SJSA1 (cell line): ENCODE measurements at places on chromosomes 6 and 20. TPM values are rescaled to one million over a fixed set of nuclear protein-coding genes. Genes with fewer than 3 reads are reported as not detected.

Gene MACROD2
- not detected in 2 replicates for total RNA-seq

Gene NOX3
- total RNA-seq: not detected in 2 replicates

Gene PGC
- total RNA-seq: not detected in 2 replicates

Gene MAP1LC3A
- total RNA-seq: 54.1 and 64.5 TPM in 2 replicates

Gene FLOT1
- 200 and 254 TPM in 2 replicates for total RNA-seq

Gene SLC26A8
- total RNA-seq: not detected in 2 replicates

- DNase-seq: no peak
Measured at GRCh38 chr6:6823568-6824224, 235.2 kb downstream of the LY86 start.

- no peak for DNase-seq
Measured at GRCh38 chr20:37185686-37186085, 6.3 kb upstream of the MROH8 start.

DNA sequence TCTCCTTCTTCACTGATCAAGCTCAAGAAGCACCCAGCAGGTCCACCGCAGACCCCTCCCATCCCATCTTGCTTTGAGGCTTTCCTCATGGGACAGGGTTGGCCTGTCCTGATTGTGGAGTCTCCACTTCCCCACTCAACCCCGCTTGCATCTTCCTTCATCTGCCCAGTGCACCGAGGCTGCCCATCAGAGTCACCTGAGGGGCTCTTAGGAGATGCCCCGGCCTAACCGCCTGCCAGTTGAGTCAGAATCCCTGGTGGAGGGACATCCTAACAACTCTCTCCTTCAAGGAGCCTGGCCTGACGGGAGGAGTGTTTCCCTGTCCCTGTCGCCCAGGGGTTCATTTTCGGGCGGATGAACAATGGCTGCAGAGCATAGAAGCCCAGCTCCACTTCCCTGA, 46.1 kb downstream of the RBM38 start:
- no peak for DNase-seq

DNA sequence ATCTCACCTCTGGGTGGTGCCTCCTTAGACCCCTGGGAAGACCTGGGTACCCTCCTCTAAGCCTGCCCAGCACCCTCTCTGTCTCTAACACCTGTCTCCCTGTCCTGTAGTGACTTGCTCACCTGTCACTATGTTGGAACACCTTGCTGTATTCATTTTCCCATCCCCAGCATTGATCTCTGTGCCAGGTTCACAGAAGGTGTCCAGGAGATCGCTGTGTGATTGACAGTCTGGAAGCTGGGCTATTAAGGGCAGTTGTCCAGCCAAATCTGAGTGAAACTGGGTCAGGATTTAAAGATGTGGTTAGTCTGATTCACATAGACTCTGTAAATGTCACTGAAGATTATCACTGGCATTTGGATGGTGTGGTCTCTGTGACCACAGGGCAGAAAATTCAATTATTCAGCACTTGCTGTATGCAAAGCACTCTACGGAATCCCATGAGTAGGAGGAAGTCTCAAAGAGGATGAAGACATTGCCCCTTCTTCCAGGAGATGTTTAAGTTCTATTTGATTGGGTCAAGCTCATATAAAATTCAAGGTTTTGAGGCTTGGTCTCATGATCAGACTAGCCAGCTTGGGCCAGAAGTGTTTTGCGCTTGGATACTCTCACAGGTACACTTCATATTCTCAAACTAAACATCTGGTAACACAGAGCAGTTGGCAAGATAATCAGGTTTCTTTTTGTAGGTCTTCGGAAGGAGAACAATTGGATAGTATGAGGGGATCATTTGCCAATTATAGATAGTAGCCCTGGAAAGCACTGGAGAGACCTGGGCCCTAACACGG, 57.8 kb upstream of the TAGAP start:
- no peak for DNase-seq

- DNase-seq: no peak
Measured at GRCh38 chr6:44699082-44699481, 311.6 kb downstream of the CDC5L start.

DNA sequence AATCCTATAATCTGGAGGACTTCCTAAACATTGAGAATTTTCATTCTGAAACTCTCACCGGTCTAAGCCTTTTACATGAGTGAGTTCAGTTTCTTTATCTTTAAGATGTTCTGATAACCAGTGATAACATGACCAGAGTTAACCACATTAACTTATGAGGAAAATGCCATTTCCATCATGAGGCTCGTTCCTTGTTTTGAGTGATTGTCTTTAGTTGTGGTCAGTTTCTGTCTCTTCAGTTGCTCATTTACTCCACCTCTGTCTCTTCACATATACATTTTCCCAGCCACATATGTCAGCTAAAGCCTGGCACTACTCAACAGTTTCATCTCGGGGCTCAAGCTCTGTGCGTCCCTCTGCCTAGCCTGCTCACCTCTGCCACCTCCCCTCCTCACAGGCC, 70.4 kb downstream of the JAG1 start:
- DNase-seq: no peak
